Activated CD4-positive, alpha-beta T cell treated with anti-CD3 and anti-CD28 coated beads, Interleukin-2, amount 50 U/mL, for 1 hour (primary cell): ENCODE measurements at places on chromosomes 2 and 18.

- no peak for DNase-seq
Observed at GRCh38 chr2:207487650-207488311, 42.0 kb upstream of the CREB1 start.

GRCh38 chr2:240477916-240478315, 42.5 kb downstream of the GPC1 start:
- no peak for DNase-seq

- DNase-seq, result no peak
Observed at GRCh38 chr18:58194028-58194427, 150.0 kb downstream of the NEDD4L start.

DNA sequence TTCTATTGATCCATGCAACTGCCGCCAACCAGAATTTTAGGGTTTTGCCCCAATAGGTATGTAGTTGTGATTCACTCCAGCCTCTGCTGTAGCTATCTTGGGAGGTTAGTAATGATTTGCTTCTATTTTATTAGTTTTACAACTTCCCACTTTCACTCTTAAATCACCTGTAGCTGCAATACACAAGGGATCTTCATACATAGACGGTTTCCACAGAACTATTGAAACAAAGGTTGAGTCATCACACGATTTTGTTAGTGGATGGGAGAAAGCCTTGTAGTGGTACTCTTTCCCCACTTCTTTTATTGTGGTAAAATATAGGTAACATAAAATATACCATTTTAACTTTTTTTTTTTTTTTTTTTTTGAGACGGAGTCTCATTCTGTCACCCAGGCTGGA, 104.2 kb upstream of the SPRED2 start:
- DNase-seq, result no peak

- no peak for DNase-seq
Observed at GRCh38 chr2:88010136-88010535, 6.2 kb downstream of the RNU2-63P start.

GRCh38 chr18:58416014-58416703, 212.7 kb downstream of the ALPK2 start:
- DNase-seq, result no peak

DNA sequence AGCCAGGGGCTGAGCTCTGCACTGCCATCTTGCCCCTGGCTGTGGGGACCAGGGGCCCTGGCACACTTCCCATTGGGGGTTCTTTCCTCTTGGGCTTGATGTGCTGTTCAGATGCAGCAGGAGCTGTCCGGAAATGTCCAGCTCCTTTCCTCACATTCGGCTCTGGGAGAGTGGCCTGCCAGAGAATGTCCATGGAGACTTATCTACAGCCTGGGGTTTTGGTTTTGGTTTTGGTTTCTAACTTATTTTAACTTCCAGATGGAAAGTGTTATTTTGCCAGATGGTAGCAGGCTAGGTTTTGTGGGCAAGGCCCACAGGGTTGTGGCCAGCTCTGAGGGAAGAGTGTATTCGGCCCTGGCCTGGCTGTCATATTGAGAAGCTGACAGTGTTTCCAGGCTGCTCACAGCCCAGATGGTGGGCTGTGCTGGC, 177.3 kb downstream of the ANKRD30B start:
- no peak for DNase-seq

- no peak for DNase-seq
Observed at GRCh38 chr18:43855376-43855775, 578.1 kb upstream of the SYT4 start.

- no peak for DNase-seq
Observed at GRCh38 chr2:164917296-164917903, 37.9 kb downstream of the SLC38A11 start.

DNA sequence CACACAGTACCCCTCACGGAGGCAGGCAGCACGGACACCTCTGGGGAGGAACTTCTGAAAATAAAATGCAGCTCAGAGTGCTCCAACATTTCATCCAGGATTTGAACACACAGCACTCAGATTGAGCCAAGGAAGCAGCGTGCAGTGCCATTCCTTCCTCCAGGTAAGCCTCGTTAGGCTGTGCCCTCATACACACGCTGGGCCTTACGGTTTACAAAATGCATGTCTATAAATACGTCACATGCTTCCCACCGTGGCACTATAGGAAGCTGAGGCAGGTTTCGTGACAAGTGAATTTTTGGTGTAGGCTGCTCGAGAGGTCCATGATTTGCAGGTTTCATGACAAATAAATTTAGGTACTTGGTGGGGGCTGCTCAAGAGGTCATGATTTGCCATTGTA, 131.2 kb downstream of the MYT1L start:
- no peak for DNase-seq

DNA sequence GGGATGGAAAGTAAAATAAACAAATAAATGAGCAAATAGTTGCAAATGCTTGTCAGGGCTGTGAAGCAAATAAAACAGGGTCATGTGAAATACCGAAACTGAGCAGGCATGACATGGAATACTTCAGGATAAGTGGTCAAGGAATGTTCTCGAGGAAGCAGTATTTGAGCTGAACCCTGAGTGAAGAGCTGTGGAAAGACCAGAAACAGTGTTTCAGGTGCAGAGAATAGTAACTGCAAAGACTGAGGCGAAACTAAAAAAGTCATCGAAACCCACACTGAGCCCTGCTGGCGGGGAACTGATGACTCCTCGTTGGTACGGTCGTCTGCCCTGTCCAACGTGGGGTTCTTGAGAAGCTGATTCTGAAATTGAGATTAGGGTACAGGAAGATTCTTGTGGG, 27.2 kb upstream of the MYCN start:
- DNase-seq, result no peak

GRCh38 chr2:46164529-46165301, 132.5 kb upstream of the EPAS1 start:
- no peak for DNase-seq

- DNase-seq, result no peak
Observed at GRCh38 chr2:190335225-190335559, 8.2 kb upstream of the INPP1 start.

- DNase-seq, result no peak
Observed at GRCh38 chr2:77807531-77808215, 285.5 kb upstream of the LRRTM4 start.

DNA sequence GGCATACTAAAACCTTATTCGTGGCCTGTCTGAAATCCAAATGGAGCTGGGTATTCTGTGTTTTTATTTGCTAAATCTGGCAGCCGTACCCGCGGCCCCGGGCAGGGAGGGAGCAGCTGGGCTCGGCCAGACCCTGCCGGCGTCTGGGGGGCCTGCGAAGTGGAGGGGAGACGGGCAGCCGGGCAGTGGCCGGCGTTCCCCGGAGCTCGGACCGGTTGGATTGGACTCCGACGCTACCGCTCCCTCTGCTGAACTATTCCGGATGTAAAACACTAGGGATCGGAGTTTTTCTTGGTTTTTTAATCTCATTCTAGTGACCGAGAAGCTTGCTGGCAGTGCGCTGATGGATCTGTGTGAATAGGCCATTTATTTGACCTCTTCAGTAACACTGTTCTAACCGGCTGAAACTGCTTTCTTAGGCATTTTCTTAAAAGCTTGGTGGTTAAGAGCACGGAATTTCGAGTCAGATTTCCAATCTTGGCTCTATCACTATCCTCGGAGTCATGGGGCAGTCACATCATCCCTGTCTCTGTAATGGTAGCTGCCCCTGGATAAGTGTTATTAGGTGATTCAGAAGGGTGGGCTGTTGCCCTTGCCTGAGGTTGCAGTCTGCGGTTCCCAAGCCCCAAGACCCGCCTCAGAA, 694 bp downstream of the UNC50 start:
- no peak for DNase-seq

GRCh38 chr2:188146888-188147287, 144.8 kb upstream of the GULP1 start:
- DNase-seq, result no peak

DNA sequence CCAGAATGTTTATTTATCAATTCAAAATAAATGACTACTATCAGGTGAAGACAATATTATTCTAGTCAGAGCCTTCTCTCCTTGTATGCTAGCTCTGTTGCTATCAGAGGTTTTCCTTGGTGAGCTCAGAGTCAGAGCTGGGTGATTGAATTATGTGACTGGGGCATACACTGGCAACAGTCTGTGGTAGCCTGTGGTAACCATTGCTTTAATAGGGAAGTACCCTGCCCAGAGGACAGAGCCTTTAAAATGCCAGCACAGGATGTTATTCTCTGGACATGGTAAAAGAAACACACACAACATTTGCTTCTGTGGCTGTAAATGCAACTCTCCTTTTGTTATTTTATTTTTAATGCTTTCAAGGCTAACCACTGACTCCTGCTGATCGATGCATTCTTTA, 124.7 kb downstream of the PPP1R1C start:
- no peak for DNase-seq

- peak; percentile 50 for DNase-seq
Observed at GRCh38 chr2:239264838-239265651, 135.8 kb downstream of the HDAC4 start.

- DNase-seq, result no peak
Observed at GRCh38 chr2:191155608-191156071, 4.8 kb upstream of the STAT4 start.

DNA sequence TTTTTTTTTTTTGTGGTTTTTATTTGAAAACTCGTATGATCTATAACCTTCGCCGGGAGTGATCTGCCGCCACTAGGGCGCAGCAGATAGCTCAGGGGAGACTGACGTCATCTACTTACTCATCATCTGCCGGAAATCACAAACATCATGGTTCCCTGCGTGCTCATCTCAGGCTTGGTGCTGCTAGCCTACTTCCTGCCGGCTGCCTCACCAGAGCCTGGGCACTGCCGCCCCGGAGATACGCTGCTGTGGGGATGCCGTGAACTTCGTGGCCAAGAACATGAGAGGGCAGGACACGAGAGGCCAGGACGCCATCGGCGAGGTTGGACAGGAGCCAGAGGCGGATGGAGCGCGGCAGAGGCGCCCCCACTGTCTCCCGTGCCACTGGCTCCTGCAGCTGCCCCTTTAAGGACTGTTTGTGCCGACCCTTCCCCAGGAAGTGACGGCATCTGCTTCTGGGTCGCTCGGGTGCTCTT, 68.8 kb downstream of the DOK6 start:
- DNase-seq, result peak; percentile 17

GRCh38 chr18:49677081-49677480, 115.2 kb downstream of the LIPG start:
- no peak for DNase-seq

DNA sequence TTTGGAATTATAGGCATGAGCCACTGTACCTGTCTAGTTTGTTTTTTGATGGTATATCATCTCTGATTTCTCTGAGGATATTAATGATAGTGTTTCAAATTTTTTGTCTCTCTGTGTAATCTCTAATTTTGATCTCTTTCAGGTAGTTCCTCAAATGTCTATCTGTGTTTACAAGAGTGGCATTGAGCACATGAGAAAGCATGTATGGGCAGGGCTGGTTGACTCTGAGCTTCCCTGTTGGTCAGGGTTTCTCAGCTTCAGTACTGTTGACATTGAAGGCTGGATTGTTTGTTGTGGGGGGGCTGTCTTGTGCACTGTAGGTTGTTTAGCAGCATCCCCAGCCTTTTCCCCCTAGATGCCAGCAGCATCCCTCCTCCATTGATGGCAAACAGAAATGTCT, 79.9 kb downstream of the TMEM247 start:
- no peak for DNase-seq
